ENCODE measurements at places on chromosomes 6 and 20. TPM values are rescaled to one million over a fixed set of nuclear protein-coding genes. Genes with fewer than 3 reads are reported as not detected.

PLCB4 gene
- total RNA-seq, result 0.20 TPM

PLEKHG1 gene
- total RNA-seq, result 10.2 TPM

DEFB129 gene
- not detected for total RNA-seq

PRPH2 gene
- not detected for total RNA-seq

POU5F1 gene
- 3.6 TPM for total RNA-seq

NFATC2 gene
- 6.4 TPM for total RNA-seq

POLR3F gene
- 4.1 TPM for total RNA-seq

MEA1 gene
- 19.1 TPM for total RNA-seq

ZSCAN12 gene
- 1.4 TPM for total RNA-seq

HLA-DPA1 gene
- 28.9 TPM for total RNA-seq

- DNase-seq, result no peak
Measured at GRCh38 chr6:98847416-98847778, 13.0 kb downstream of the POU3F2 start.

- no peak for DNase-seq
Measured at GRCh38 chr6:8939615-8940014, 504.3 kb upstream of the SLC35B3 start.

- no peak for DNase-seq
Measured at GRCh38 chr6:165889636-165890403, 226.8 kb upstream of the PDE10A start.

DNA sequence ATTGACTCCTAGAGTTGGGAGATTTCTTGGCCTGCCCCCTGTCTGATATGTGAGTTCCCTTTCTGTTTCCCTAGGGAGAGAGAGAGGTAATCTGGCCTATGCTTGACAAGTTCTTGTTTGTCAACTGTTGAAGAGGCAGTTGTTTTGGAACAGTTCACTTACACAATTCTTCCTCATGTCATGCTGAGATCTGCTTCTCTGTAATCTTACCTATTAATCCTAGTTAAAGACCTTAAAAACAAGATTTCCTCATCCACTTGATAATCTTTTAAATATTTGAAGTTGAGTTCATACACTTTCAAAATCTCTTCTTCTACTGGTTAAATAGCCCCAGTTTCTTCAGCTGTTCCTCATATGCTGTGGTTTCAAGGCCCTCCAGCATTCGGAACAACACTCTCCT is 89.9 kb downstream of the FIG4 start:
- no peak for DNase-seq

DNA sequence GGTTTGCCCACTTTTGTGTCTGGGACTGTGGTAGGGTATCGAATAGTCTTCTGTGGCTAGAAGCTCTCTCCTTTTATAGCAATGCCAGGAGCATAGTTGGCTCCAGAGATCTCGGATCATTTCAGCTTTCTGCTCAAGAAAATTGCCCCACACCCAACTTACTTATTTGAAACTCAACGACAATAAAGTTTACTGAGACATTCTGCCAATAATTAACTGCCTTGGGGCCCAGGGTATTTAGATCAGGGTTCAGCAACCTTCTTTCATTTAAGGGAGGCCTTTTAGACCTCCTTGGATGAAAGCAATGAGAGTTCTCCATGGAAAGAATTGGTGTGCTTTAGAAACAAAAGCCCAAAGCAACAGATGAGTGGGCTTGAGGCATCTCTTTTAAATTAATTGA is 53.8 kb upstream of the GMPR start:
- no peak for DNase-seq

DNA sequence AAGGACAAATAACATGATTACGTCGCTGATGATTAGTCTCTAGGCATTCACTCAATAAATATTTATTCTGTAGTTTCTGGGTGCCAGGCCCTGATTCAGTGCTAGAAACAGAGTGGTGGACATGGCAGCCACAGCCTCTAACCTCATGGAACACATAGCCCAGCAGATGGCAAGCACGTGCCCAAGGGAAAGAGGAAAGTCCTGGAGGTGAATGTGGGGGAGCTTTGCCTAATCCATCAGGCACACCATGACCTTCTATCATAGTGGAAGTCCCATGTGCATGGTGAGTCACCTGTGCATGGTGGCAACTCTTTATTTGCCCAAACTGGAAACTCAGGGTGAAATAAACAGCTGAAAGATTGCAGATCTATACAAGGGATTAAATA is 143.0 kb upstream of the TNFAIP3 start:
- DNase-seq, result peak; percentile 64

GRCh38 chr6:111503194-111503593 is 20.2 kb upstream of the REV3L start:
- DNase-seq, result no peak

DNA sequence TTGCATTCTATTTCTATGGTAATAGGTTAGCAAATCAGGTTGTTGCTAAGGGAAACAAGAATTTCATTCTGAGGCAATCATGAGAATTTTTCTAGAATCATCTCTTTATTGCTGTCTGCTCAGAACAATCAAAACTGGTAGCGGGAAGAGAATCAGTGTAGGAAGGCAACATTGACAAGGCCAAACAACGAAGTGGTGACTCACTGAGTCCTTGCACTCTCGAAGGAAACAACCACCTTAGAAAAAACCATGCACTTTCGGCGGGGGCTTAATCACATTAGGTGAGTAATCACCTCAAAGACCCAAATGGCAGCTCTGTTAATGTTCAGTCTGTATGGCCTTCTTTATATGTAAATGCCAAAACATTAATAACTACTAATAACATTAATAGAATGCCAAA is 78.8 kb upstream of the MAP7 start:
- DNase-seq, result no peak

DNA sequence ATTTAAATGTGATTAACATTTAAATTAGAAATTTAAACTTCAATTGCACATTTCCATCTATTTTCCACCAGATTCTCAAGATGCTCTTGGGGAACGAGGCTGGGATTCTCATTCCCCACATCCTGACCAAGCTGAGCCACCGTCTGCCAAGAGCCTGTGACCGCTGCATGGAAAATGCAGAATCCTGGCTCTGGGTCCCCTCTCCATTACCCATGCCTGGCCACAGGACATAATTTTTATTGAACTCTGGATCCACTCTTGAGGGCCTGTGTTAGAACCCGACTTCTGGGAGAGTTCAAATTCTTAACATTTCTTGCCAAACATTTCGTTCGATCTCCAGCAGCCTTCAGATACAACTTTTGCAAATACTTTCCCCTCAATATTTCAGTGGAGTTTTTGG is 201.6 kb upstream of the SNX9 start:
- DNase-seq, result no peak

DNA sequence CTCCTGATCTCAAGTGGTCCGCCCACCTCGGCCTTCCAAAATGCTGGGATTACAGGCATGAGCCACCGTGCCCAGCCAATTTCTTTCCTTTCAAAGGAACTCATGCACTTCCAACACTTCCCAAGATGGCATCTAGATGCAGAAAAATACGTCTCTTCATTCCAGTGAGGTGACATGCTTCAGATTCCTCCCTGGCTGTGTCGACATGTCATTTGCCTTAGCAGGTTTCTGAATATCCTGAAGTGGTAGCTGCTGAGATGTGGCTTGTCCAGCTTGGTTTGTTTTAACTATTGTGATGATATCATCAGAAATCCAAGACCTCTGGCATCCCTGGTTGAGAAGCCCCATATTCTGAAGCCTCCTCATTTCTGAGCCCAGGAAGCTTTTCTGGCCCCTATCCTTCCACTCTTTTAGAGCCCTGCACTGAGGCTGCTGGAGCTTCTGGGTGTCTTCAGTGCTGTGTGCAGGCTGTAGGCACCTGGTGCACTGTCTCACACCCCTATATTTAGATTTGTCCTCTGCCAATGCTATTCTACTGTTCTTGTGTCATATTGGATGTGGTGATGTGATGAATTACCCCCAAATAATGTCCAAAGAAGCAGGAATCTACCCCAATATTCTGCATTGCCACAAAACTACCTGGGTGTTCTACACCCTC is 73.3 kb upstream of the E2F3 start:
- DNase-seq, result no peak

DNA sequence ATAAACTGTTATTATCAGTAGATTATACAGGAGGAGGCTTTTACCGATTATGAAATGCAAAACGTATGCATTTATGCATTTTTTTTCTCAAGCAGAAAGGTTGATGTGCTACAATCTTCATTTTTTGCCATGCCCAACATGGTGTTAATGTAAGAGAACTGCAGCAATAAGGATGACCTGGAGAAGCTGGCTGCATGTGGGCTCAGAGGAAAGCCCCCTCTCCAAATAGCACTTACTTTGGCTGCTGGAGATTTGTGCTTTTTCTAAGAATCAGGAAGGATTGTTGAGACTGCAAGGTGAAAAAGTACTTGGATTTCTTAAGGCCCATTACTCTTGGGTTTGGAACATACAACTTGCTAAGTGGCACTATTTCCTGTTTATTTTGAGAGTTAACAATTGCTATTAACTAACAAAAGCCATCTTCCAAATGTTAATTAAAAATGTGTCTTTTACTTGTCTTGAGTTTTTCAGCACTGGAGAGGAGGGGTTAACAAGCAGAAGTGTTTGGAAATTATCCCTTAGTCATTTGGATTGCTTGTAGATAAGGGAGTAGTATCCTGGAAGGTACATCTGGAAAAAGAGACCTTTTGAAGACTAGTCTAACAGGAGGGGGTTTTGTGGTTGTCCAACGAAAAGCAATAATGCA is 5.6 kb downstream of the SOX4 start:
- DNase-seq, result no peak

- no peak for DNase-seq
Measured at GRCh38 chr20:43982016-43982415, 67.4 kb downstream of the TOX2 start.

- DNase-seq, result no peak
Measured at GRCh38 chr6:13383328-13384163, 55.2 kb upstream of the TBC1D7 start.

DNA sequence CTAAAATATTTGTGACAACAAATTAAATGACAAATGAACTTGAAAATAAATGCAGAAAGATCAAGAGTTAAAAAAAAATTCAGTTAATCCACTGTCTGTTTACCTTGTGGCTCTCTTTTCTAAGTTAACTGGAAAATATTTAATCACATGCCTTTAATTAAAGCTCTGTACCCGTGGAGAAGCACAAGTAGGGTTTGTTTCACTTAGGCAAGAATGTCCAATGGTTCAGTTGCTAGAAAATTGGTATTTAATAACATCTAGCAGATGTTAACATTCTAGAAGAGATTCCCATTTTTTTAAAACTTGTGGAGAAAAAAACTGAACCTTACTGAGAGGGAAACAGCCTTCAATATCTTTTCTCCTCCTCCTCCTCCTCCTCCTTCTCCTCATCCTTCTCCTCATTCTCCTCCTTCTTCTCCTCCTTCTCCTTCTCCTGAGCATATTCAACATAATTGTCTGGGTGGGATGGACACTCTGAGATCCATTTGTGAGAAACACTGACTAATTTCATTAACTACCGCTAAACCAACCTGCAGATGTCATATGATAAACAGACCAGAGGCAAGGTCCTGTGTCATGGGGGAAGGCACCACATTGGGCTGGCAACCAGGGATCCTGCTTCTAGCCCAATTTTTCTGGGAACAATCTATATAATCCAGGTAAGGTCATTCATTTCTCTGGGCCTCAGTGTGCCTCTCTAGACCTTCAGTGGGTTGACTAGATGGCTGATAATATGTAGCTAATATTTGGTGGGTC is 44.1 kb upstream of the AKIRIN2 start:
- no peak for DNase-seq

DNA sequence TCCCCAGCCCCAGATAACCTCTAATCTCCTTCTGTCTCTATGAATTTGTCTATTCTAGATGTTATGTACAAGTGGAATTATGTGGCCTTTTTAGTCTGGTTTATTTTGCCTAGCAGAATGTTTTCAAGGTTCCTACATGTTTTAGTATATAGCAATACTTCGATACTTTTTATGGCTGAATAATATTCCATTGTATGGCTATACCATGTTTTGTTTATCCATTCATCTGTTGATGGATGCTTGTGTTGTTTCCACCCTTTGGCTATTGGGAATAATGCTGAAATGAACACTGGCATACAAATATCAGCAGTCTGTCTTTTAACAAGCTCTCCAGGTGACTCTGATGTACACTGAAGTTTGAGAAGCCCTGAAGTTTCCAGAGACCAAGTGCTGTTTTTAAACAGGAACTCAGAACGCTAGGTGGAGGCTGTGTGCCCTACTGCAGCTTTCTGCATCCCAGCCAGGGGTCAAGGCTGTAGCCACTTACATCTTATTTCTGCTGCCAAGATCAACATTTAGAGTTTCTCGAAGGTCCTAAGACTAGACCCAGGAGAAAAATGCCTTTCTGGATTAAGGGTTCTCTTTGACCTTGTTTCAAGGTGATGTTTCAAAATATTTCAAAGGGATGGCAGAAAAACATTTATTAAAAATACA is 123.0 kb downstream of the SOBP start:
- DNase-seq, result no peak

- no peak for DNase-seq
Measured at GRCh38 chr6:168376811-168377483, 57.4 kb upstream of the DACT2 start.

- no peak for DNase-seq
Measured at GRCh38 chr6:111925296-111925695, 52.0 kb upstream of the FYN start.

- no peak for DNase-seq
Measured at GRCh38 chr6:11211254-11211653, 21.2 kb downstream of the NEDD9 start.

DNA sequence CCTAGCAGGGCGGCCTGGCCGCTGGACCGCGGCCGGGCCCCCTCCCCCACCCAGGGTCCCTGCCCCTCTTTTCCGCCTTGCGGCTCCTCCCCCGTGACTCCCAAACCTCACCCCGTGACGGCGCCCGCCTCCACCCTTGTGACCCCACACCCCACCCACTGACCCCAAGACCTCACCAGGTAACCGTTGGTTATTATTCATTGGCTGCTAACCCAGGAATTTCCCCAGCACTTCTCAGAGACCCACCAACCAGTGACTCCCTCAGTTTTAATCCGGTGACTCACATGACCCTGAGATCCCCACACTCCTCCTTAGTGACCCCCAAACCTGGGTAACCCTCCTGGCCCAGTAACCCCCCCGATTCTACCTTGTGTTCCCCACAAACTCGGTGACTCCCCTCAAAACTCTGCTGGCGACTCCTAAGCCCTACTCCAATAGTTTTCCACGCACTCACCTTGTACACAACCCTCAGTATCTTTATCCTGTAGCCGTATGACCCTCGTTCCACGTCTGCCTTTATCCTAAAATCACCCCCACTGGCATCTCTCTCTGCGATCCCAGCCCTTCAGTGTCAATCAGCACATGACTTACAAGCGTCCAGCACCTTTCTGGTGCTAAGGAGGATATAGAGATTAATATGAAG is 534 bp downstream of the ZNF76 start:
- DNase-seq, result peak; percentile 86

GRCh38 chr20:33789109-33789857 is 21.9 kb upstream of the CHMP4B start:
- no peak for DNase-seq

DNA sequence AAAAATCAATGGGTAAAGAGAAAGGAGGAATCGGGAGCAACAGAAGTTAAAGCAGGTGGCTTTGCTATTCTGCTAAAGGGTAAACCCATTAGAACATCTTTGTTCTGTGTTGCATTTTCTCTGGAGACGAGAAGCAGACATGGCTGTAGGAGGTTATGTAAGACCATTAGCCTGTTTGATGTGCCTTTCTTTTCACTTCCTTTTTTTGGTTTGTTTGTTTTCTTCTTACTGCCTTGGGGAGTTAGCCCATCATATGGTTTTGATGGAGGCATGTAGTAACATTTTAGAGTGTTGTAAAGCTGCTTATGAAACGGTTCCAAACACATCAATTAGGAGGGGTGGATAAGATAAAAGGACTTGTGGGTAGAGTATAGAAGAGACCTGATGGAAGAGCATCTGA is 131.0 kb downstream of the DOK5 start:
- no peak for DNase-seq

Measured in right lobe of liver (tissue), 6 donors.